CD8-positive, alpha-beta memory T cell (primary cell): ENCODE measurements at places on chromosomes 4 and X. TPM values are rescaled to one million over a fixed set of nuclear protein-coding genes. Genes with fewer than 3 reads are reported as not detected.

DNA sequence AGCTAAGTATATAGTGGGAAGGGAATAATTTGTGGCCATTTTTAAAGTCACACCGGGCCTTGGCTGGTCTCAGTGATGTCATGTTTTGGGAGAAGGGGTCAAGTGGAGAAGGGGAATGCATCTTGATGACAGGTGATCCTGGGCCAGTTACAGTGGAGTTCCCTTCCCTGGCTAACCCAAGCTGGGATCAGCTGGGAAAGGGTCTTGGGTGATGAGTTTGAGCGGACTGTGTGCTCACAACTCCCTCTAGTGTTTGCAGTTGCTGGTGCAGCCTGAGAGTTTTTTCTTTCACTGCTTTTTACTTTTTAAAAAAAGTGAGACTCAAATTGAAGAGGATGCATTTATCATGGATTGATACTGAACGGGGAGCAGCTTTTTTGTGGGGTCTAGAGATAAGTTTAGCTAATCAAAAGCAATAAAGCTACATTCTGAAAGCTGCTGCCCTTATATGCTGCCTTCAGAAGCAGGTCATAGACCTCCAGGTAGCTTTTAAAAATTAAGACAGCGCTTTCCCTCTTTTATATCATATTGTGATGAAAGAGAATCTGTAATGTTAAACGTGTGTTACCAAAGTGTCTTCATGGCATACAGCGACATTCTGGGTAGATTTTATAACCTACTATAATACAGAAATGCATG, 164.7 kb downstream of the DCLK2 start:
- no peaks in the 10 kb centered on the region for H3K4me1 ChIP-seq
- no peaks in the 10 kb centered on the region for H3K36me3 ChIP-seq
- no peak overlapping the region for H3K27ac ChIP-seq
- H3K4me3 ChIP-seq = no peak overlapping the region
- DNase-seq = no peak

DNA sequence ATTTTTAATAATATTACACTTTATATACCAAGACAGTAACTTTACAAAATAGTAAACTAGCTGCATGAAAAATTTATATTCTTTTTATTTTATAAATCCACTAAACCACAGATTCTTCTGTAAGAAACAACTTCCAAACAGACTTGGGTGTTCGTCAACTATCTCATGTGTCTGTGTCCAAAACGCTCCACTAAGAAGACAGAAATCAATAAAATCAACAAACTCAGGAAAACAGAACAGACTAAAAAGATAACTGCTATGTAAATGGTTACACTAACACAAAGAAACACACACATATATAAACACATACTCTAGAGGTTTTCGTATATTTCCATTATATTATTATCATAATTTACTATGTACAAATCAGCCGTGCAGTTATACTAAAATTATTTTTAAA, 158.4 kb downstream of the PPP3CA start:
- H3K36me3 ChIP-seq = no peaks in the 10 kb centered on the region
- H3K27ac ChIP-seq = no peak overlapping the region
- DNase-seq = no peak
- H3K4me1 ChIP-seq = no peaks in the 10 kb centered on the region
- H3K27me3 ChIP-seq = no peaks in the 10 kb centered on the region

- peaks cover 6% of the 10 kb centered on the region for H3K36me3 ChIP-seq
- no peak for DNase-seq
- peaks cover 7% of the 10 kb centered on the region for H3K4me1 ChIP-seq
Measured at GRCh38 chr4:2723751-2724150, 32.4 kb downstream of the TNIP2 start.

GRCh38 chr4:16192631-16193518, 33.4 kb downstream of the TAPT1 start:
- no peak overlapping the region for H3K4me3 ChIP-seq
- DNase-seq = no peak
- no peak overlapping the region for H3K27ac ChIP-seq
- no peaks in the 10 kb centered on the region for H3K27me3 ChIP-seq
- H3K4me1 ChIP-seq = no peaks in the 10 kb centered on the region

The GAGE2A gene
- not detected for total RNA-seq

DNA sequence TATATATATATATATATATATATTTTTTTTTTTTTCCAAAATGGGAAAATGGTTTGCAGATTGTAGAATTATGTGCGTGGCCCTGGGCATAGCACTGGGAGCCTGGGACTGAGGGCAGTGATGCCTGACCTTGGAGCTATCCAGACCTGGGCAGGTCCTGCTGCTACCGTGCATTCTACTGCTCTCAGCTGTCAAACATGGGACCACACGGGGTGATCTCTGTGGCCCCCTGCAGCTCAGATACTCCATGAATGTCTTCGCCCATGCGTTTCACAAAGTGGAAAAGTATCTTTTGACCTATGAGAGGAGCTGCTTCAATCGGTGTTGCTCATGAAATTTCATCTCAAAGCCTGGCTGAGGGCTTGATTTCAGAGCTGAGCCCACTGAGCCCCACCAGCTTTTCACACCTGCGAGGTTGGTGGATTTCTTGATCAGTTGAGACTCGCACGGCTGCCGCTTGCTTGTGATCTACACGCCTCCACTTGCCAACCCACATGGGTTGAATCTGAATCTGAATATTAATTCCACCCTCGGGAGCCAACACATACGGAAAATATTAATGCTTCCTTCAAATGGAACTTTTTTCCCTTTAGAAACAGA, 35.7 kb downstream of the ING2 start:
- no peak overlapping the region for H3K27ac ChIP-seq
- peaks cover 4% of the 10 kb centered on the region for H3K27me3 ChIP-seq
- H3K4me3 ChIP-seq = no peak overlapping the region
- no peak for DNase-seq

The IRS4 gene
- not detected for total RNA-seq

The MAGEB2 gene
- not detected for total RNA-seq

DNA sequence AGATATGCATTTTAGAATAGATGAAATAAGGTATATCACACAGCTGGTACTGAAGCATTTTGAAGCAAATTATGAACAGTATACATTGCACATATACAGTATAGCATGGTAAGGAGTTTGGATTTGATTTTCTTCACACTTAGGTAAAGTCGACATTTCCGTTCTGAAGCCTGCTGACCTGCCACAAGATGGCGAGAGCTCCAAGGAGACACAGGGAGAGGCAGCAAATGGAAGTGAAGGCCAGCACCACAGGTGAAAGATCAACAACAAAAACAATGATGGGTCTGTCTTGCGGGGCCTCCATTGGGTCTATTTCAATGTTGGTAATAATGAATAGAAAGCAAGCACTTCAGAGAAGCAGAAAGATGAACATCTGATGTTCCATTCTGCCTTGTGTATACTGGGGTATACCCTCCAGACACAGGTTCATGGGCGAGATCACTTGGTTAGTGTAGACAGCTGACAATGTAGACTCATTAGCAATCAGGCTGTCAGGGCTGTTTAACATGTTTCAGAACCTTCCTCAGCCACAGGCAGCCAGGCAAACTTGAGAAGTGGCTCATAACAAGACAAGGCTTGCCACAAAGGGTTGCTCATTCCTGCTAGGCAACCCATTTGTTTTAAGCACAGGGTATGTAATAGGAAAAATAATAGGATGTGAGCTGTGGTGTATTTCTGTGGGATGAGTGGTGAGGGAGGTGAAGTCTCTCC, 21.4 kb upstream of the NOX1 start:
- H3K4me3 ChIP-seq = no peak overlapping the region
- no peaks in the 10 kb centered on the region for H3K4me1 ChIP-seq
- DNase-seq = no peak
- H3K36me3 ChIP-seq = no peaks in the 10 kb centered on the region

The MTMR8 gene
- 4.9 TPM for total RNA-seq

- no peaks in the 10 kb centered on the region for H3K4me1 ChIP-seq
- H3K4me3 ChIP-seq = no peak overlapping the region
- H3K27ac ChIP-seq = no peak overlapping the region
- no peaks in the 10 kb centered on the region for H3K36me3 ChIP-seq
Measured at GRCh38 chr4:182215148-182215547, 28.1 kb upstream of the TENM3 start.

DNA sequence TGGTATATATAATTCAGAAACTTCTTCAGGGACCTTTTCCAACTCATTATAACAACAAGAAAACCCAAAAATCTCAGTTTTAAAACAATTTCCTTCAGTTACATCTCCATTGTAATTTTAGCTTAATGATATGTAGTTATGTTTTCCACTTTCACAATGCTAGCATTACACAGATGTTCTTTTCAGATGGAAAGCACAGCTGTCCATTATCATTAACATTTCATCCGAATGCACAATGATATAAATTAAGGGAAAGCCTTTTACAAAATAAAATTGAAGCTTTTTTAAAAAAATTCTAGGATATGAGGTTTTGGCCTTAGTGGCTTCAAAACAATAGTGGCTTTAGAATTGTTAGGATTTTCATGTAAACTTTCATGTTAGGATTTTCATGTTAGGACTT, 389.2 kb downstream of the ADAM29 start:
- no peak for DNase-seq
- H3K27me3 ChIP-seq = no peaks in the 10 kb centered on the region
- no peak overlapping the region for H3K4me3 ChIP-seq
- H3K4me1 ChIP-seq = no peaks in the 10 kb centered on the region
- no peaks in the 10 kb centered on the region for H3K36me3 ChIP-seq
- H3K27ac ChIP-seq = no peak overlapping the region

DNA sequence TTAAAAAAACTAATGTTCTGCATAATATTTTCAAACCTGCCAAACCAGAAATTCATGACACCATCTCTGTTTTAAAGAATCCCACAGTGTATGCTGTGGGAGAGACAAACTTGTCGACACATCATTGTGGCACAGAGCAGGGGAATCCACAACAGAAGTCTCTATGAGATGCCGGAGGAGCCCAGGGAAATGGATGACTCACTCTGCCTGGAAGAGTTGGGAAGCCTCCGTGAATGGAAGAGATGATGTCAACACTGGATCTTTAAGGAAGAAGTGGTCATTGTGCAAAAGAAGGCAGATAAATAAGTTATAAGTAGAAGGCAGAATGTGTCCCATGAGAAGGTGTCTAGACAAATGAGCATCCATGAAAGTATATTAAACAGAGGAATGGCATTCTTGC, 595.1 kb downstream of the RAB28 start:
- no peak overlapping the region for H3K4me3 ChIP-seq
- no peak for DNase-seq
- H3K4me1 ChIP-seq = no peaks in the 10 kb centered on the region
- H3K36me3 ChIP-seq = no peaks in the 10 kb centered on the region
- no peak overlapping the region for H3K27ac ChIP-seq

The TSR2 gene
- total RNA-seq = 53.5 TPM

DNA sequence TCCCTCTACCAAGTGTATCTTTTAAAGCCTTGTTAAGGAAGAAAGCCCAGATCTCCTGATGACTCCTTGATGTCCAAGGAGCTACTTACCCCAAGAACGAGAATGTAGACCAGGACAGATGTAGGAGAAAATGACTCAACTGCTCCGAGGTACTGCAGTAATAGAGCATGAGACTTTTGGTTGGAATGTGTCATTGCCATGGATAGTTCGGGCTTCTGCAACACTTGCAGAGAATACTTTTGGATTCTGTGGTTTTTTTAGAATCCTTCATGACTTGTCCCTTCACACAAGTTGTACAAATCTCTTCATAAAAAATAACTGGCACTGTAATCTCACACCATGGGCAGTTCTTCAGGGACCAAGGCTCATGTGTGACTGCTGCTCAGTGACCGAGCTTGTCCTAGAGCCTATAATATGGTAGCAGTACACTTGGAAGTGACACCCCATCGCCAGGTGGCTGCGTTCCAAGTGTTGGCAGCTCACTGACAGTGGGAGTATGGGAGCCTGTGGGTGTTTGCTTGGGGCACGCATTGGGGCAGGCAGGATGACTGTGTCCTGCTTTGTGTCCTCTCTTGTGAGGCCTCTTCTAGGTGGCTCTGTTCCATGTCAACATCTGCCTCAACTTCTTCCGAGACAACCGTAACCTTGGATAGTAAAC, 87.9 kb upstream of the WDR1 start:
- no peaks in the 10 kb centered on the region for H3K27me3 ChIP-seq
- no peaks in the 10 kb centered on the region for H3K36me3 ChIP-seq
- no peak overlapping the region for H3K4me3 ChIP-seq
- no peak overlapping the region for H3K27ac ChIP-seq
- H3K4me1 ChIP-seq = no peaks in the 10 kb centered on the region
